ENCODE measurements at places on chromosomes 2 and 18. TPM values are rescaled to one million over a fixed set of nuclear protein-coding genes. Genes with fewer than 3 reads are reported as not detected.
A peak's percentile ranks its signal among the peaks of the same experiment; 100 is the strongest.

DNA sequence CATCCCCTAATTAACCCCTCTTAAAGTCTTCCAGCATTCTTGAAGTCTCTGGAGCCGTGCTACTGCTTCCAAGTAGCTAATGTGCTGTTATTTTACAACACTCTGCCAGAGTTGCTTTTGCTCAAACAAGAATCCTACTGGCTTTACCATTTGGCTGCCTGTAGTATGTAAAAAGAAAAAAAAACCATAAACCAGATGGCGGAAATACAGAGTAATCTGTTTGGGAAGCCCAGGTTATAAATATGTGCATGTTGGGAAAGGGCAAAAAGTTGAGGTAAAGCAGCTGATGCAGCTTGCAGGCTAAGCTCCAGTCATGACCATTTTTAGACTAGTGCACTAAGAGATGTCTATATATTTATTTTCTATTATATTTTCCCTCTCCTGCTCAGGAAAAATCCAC is 313.2 kb upstream of the ETAA1 start:
- DNase-seq = no peak

DNA sequence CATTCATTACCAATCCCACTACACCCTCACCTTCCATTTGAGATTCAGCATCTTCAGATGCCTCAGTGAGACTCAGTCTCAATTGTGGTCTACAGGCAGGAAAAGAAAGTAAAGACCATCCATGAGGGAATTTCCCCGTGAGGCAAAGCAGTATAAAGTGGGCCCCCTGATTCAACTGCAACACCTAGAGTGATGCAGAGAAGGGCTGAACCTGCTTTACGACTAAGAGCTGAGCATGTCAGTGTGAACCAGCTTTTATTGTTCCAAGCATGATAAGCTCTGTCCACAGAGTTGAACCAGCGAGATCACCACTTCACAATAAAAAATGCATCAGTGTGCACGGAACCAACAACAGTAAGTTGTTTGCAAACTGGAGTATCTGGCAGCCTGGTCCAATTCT is 357.6 kb upstream of the ATP5MC3 start:
- no peak for DNase-seq

GRCh38 chr2:236452238-236452637 is 117.4 kb upstream of the ACKR3 start:
- DNase-seq = no peak

DNA sequence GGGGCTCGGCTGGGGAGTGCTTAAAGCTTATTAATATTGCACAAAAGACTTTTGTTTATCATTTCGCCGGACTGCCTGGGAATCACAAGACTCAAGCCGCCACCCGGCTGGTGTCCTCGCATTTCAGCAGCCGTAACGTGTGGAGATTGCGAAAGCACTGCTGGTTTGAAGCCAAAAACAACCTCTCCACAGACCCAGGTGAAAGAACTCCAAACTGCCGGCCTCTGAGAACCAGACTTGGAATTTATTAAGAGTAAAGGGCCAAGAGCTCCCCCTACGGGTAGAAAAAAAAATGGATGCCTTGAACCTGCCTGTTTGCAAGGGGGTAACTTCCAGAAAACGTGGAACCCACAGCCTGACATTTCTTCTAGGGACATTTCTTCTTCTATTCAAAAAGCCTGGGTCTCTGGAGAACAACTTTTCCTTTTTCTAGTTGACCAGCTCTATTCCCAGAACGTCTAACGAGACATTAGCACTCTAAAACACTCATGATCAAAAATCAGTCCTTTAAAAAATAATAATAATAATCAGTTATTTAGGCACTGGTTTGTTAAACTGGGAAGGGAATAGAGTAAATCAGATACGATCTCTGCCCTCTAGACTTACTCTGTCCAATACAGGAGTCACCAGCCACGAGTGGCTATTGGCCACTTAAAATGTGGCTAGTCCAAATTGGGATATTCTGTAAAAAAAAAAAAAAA is 216.3 kb downstream of the C1D start:
- DNase-seq = peak; percentile 81

DNA sequence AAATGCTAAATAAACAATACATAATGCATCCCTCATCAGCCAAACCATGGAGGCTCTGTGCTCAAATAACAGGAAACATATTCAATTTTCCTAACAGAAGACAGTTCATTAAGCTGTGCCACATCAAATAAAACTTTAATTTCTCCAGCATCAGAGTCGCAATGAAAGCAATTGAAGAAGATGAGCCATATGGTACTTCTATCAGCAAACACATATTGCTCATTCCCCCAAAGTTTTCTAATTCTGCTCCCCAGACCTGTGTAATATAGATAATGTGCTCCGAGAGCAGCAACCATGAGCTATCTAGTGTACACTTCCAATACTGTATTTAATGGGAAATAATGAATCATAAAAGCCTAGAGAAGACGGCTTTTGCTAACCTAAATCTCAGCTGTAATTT is 263.2 kb downstream of the MEIS1 start:
- no peak for DNase-seq

- no peak for DNase-seq
These were observed 17.7 kb downstream of the FIGN start for GRCh38 chr2:163717993-163718680.

- no peak for DNase-seq
These were observed 112.2 kb downstream of the ZNF385B start for GRCh38 chr2:179749210-179749609.

- no peak for DNase-seq
These were observed 17.7 kb upstream of the EN1 start for GRCh38 chr2:118865106-118865505.

GRCh38 chr2:41420219-41420618 is 627.6 kb upstream of the PKDCC start:
- no peak for DNase-seq

- no peak for DNase-seq
These were observed 10.6 kb downstream of the ZFP36L2 start for GRCh38 chr2:43215673-43216255.

Gene RAD51AP2
- not detected for total RNA-seq

Gene APCDD1
- total RNA-seq = 29.7 TPM

Gene CNRIP1
- total RNA-seq = 6.2 TPM

Gene RMDN2
- total RNA-seq = 28.5 TPM

Gene UPP2
- total RNA-seq = not detected

Gene GALNT13
- 1.0 TPM for total RNA-seq

Data from mucosa of descending colon (tissue), 3 donors.